GM23338 (cell line): ENCODE measurements at places on chromosomes 7 and 10. TPM values are rescaled to one million over a fixed set of nuclear protein-coding genes. Genes with fewer than 3 reads are reported as not detected.

DNA sequence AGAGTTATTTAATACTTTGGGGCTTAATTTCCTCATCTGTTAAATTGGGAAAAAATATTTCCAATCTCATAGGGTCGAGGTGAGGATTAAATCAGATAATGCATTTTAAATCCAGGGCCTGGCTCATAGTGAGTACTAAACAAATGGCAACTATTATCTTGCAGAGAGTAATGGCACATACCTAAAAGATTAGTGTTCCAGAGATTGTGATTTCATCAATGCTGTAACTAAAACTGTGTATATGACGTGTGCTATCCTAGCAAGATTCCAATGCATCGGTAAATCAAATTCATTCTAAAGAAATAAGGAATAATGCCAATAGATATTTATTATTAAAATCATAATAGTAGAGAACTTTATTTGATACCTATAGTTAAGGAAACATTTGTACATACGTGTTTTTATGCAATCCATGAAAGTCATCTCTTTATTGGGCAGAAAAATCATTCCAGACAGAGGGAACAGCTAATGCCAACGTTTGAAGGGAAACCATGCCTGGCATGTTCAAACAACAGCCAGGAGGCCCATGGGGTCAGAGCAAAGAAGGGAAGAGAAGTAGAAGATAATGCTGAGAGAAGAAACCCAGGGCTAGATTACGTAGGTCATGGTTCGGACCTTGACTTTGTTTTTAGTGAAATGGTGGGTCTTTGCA lies 174.8 kb upstream of the AGR3 start:
- DNase-seq = no peak

The SLC18A3 gene
- 0.09 and 0.16 TPM in 2 replicates for polyA plus RNA-seq

DNA sequence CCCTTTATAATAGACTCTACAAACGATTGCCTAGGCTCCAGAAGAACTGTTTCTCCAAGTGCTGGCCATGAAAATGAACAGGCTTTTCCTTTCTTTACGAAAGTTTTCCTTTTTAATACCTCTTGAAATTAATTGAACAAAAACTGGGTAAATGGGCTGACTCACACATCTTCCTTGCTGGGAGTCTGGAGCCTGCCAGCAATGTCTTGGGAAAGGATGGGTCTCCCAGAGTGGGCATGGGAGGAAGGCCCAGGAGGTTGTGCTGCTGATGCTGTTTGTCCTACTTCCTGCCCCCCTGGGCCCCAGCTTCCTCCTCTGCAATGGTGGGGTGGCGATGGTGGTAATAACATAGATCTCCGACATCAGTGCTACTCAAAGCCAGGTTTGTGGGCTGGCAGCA lies 174.1 kb downstream of the RPS24 start:
- DNase-seq = no peak

GRCh38 chr10:127091354-127091753 lies 105.0 kb downstream of the INSYN2A start:
- DNase-seq = no peak

- DNase-seq = no peak
Observed at GRCh38 chr7:673681-674453, 52.6 kb upstream of the DNAAF5 start.

DNA sequence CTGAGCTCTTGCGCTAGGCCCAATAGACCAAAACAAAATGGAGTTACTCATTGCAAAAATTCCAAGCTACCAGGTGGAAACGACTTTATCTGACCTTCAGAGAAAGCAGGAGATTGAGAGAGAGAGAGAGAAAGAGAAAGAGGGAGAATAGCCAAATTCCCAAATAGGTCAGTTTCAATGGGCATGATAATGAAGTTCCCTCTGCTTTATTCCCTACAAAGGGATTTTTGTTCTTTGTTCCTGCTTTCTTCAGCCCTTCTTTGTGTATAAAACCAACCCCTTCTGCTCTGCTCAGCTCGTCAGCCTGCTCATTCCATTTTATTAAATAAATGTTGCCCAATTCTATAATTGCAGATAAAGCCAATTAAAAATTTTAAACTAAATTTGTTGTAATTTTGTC lies 45.0 kb upstream of the GPR37 start:
- peak; percentile 60 for DNase-seq

DNA sequence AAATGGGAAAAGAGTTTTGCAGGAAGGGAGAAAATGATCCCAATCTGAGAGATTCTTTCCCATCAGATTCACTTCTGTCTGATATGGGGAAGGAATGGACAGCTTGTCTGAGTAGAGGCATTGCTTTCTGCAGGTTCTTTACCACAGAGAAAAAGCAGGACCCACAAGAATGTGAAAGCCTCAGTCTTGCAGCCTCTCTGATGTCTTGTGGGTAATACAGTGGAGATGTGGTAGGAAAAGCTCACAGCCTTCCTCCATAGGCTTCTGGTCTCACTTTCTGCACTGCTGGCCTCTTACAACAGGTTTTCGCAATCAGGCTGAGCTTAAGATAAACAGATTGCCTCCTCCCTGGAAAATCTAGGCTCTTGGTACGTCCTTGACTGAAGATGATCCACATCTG lies 551 bp downstream of the IFIT1 start:
- no peak for DNase-seq

- DNase-seq = peak; percentile 24
Observed at GRCh38 chr7:127214956-127215718, 37.6 kb downstream of the GRM8 start.

The FBXL13 gene
- 1.2 and 1.3 TPM in 2 replicates for polyA plus RNA-seq

DNA sequence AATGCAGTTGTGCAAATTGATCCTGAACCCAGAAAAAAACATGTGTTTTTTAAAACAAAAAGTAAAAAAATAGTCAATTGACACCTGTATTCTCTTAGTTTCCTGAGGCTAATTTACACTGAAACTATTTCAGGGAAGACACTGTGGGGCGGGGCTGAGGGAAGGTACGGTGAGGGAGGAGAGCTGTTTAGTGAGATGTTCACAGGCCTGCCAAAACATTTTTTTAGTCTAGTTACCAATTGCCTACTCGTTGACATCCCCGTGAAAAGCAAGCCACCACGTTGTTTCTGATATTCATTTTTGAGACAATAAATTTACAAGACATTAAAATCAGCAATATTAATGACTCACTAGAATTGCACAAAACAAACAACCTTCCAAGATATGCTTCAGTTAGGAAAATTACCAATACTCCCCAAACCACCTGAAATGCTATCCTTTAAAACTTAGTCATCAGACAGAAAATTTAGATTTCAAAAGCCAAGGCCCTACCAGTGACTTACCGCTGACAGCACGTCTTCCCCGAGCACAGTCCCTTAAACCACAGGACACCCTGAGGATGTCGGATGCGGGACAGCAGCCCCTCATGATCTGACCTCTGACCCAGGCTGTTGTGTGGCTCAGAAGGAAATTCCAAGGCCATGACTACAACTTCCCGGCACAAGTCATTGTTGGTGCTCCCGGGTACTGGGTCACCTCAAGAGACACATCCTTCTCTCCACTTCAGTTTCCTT lies 279.2 kb downstream of the PRPF18 start:
- DNase-seq = peak; percentile 76

- no peak for DNase-seq
Observed at GRCh38 chr10:78438907-78439809, 405.5 kb downstream of the RPS24 start.

The FZD8 gene
- polyA plus RNA-seq = 0.47 and 0.99 TPM in 2 replicates

- no peak for DNase-seq
Observed at GRCh38 chr7:130794619-130794922, 60.6 kb upstream of the KLF14 start.

The LEP gene
- polyA plus RNA-seq = not detected in 2 replicates

GRCh38 chr7:99308461-99309074 lies 17.1 kb upstream of the ARPC1A start:
- DNase-seq = no peak

GRCh38 chr7:115965796-115966475 lies 64.6 kb downstream of the TFEC start:
- no peak for DNase-seq

The CLCN1 gene
- polyA plus RNA-seq = 0.43 and 0.48 TPM in 2 replicates

The SEMA3C gene
- polyA plus RNA-seq = 0.40 and 1.0 TPM in 2 replicates

DNA sequence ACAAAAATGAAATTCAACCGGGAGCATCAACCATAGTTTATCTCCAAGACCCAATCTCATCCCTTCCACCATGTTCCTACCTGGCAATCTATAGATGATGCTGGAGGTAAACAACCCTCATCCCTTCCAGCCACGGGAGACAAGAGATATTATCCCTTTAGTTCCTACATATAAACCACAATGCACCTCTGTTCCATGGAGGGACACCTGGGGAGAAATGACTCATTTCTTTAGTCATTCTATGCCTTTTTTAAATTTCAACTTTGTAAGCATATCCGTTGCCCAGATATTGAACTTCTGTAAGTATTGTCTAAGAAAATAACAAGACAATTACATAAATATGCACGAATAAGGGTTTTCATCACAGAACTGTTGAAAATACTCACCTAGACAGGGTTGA lies 15.5 kb upstream of the SFMBT2 start:
- no peak for DNase-seq

- DNase-seq = no peak
Observed at GRCh38 chr7:46174196-46174580, 253.1 kb upstream of the IGFBP3 start.

GRCh38 chr10:21280971-21281572 lies 244.4 kb downstream of the SKIDA1 start:
- DNase-seq = no peak

DNA sequence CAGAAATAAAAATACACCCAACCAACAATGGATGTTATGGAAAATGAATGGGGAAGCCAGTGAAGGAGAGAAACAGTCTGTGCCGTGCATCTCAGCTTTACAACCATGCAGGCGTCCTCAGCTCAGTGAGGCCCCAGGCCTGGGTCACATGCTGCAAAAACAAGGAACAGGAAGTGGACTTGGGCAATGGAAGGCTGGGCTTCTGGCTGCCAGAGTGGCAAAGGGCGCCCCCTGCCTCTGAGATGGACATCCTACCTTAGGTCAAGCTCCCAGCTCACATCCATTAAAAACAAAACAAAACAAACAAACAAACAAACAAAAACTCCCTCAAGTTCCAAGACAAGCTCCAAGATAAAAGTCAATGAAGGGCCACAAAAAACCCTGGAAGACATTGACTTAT lies 54.7 kb upstream of the AFAP1L2 start:
- DNase-seq = peak; percentile 85

- DNase-seq = no peak
Observed at GRCh38 chr7:1917221-1918062, 247.4 kb downstream of the ELFN1 start.

DNA sequence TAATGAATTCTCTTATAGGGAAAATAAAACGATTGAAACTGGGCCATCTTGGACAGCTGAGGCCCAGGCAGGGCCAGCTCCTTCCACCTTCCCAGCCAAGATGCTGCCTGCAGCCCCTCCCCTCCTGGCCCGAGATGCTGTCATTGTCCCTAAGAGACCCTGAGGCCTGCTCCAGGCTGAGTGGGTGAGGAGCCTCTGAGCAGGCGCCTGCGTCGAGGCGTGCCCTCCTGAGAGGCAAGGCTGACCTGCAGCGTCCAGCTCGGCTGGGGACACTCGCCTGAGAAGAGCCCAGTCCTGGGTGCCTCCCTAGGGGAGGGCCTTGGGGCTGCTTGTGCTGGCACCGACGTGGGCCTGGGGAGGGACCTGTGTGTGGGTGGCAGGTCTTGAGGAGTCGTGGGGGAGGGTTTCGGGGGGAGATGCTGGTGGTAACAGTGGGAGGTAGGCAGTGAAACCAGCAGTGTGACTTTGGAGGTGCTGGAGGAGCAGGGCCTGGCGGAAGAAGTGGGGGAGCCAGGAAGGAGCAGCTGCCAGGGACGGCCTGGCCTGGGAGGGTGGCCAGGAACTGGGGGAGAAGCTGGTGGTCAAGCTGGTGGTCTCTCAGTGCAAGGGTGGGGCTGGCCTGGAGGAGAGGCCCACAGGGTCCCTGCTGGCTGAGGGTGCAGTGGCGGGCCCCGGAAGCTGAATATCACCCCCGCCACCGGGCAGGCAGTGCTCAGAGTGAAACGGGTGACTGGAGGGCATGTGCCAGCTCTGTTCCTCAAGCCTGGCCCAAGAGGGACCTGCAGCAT lies 7.9 kb downstream of the GPR146 start:
- no peak for DNase-seq

GRCh38 chr7:155645662-155646061 lies 1.2 kb downstream of the RBM33 start:
- no peak for DNase-seq

DNA sequence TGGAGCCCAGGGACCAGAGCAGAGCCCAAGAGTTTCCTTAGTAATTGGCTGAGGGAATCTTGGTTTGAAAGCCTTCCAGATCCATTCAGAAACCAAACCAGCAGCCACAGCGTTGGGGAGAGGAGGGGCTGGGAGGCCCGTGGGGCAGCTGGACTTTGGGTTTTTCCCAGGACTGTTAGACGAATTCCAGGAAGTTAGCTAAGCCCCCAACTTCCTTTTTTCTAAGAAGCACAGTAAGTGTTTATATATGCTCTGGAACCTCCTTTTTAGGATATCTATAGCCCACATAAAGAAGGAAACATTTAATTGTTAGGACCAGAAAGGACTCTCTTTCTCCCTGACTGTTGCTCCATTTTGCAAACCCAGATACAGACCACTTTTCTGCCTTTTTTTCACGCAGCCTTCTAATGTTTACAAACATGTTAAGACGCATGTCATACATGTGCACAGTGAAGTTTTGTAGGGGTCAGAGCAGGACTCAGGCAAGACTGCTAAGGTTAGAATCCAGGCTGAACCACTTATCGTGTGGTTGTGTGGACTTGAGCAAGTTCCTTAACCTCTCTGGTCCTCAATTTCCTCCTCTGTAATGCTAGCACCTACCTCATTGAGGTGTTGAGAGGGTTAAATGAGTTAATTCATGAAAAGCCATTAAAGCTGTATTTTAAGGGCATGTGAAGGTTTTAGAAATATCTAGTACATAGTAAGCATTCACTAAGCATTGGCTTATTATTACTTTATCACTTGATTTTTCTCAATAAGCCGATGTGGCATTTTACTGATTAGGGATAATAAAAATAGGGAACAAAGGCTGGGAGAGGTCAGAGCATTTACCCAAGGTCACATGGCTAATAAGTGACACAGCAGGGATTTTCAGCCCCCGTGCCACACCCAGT lies 42.4 kb downstream of the TBATA start:
- no peak for DNase-seq

DNA sequence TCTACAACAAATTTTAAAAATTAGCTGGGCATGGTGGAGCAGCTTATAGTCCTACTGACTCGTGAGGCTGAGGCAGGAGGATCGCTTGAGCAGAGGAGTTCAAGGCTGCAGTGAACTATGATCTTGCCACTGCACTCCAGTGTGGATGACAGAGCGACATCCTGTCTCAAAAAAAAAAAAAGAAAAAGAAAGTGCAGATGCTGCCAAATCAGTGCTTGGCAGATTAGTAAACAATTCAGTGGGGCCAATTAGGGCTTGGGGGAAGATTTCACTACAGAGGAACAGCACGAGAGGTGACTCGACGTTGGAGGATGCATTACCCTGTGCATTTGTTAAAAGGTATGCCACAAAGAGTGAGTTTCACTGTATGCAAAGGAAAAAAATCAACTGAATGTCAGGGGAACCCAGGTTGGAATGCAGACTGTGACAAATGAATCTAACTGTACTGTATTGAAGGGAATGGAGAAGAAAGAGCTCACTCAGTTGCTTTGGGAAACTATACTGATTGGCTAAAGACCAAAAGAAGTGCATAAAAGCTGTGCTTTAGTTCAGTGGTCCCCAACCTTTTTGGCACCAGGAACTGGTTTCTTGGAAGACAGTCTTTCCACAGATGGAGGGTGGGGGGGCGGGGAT lies 31.6 kb downstream of the GARIN1A start:
- no peak for DNase-seq

The SPDYE6 gene
- 0.97 TPM in 1 of 2 replicates, not detected in the other for polyA plus RNA-seq

GRCh38 chr10:27369880-27370279 lies 129.3 kb upstream of the ACBD5 start:
- DNase-seq = peak; percentile 35
